GM12891 (cell line): ENCODE measurements at places on chromosomes 5 and 9.
A peak's percentile ranks its signal among the peaks of the same experiment; 100 is the strongest.

DNA sequence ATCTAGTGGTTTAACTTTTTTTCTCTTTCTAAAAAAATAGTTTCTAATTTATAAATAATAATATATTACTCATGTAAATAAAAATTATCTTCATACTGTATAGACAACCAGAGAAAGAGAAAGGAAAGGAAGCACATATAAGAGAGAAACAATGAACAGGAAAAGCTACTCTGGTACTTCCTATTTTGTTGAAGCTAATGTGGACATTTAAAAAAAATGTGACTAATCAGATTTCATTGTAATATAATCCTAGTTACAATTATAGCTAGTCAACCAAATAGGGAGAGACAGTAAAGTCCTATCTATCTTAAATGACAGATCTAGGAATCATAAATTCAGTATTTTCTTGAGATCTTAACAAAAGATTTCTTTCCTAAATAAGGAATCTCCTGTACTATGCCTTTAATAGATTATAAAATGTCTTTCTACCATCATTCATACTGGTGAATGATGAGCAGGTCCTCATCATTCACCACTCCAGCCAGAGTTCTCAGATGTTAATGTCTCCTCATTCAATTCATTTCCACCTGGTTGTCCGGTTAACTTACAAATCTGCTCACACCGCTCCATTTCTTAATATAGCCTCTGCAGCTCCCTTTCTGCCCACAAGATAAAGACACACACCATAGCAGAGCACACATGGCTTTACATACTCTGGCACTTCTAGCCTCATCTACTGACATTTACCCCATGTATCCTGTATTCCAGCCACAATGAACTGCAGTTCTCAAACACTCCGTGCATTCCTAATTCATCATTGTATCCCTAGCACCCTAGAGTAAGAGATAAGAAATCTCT lies 30.9 kb downstream of the ZFR start:
- no peak for DNase-seq

DNA sequence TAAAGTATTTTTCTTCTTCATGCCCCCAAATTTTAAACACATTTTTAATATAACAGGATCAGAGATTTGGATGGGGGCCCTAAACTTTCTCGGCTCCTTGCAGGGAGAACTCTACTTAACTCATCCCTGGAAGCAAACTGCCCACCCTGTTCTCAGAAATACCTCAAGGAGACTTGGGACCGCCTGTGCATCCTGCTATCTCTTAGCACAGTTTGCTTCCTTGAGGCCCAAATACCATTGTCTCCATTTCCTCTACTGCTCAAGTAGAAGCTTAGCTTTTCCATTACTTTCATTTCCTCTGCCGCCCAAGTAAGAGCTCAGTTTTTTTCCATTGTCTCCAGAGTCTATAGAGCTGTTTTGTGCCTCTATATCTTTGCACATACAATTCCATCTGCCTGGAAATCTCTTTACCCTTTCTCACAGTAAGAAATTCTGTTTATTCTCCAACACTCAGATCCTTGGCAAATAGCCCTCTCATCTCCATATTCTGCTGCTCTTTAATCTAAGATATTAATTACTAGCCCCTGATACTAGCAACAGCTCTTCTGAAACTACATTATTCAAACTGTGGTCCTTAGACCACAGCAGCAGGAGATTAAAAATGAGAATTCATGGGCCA lies 137.8 kb downstream of the CEMIP2 start:
- DNase-seq: no peak

GRCh38 chr9:115393976-115394775 lies 276.2 kb upstream of the TNC start:
- DNase-seq: no peak

GRCh38 chr5:163377982-163378381 lies 59.4 kb upstream of the CCNG1 start:
- no peak for DNase-seq

DNA sequence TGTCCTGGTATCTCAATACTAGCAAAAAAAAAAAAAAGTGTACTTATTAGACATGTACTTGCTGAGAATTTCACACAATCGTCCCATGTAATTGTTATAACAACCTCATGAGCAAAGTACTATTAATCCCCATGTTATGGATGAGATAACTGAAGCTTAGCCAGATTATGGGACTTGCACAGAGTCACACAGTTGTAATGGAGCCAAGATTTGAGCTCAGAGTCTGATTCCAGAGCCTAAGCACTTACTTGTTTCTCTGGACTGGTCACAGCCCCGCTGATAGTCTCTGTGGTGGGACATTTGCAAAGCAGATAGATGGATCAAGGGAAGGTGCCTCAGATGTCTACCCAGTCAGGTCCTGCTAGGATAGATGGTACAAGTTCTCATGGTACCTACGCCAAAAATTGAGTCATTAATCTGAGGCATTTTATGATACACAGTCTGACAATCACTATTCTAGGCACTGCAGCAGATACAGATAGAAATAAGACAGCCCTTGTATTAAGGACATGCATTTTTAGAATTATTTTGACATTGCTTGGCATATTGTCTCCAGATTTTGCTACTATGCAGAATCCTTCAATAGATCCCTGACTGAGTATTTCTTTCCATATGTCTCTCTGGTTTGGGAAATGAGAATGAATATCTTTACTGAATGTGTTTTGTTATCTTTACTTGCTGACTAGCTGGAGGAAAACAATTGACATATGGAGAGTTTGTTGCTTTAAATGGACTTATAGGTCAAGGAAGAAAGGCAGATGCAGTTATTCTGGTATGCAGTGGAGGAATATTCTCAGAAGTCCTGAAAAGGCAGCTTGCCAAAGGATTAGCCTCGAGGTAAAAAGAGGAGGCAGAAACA lies 149.5 kb downstream of the ADAMTSL1 start:
- DNase-seq: no peak

DNA sequence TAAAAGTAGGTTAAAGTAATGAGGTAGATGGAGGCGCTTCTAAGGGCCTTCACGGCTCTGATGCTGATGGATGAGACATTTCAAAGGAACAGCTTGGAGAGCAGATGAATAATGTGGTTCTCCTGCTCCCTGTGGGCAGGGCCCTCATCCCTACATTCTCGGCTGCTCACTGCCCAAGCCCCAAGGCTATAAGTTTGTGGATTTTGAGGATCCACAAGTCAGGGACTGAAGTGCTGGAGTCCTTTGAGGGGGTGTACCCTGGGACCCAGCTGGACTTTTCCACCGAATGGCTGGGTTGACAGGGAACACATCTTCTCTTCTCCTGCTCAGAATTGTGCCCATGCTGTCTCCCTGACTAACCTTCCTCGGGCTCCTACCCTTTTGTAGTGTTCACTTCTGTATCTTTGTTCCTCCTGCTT lies 21.4 kb upstream of the CXCL14 start:
- DNase-seq: no peak

DNA sequence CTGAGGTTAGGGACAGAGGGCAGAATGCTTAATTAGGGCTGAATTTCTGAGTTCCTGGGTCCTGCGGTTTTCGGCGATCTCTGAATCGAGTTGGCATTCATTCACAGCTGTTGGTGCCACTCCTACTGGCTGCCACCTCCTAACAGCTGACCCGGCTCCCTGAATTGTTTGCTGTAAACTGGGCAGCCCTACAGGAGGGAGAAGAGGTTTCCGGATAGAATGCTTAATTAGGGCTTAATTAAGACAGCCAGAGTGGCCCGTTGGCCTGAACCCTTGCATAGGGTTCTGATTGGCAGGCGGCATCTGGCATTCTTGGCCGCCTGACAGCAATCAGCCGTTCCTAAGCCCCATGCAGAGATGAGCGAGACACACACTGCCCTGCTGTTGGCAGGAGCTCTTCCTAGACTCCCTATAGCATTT lies 25.7 kb downstream of the FRMPD1 start:
- no peak for DNase-seq

GRCh38 chr5:128966846-128967245 lies 1.6 kb downstream of the SLC27A6 start:
- no peak for DNase-seq

DNA sequence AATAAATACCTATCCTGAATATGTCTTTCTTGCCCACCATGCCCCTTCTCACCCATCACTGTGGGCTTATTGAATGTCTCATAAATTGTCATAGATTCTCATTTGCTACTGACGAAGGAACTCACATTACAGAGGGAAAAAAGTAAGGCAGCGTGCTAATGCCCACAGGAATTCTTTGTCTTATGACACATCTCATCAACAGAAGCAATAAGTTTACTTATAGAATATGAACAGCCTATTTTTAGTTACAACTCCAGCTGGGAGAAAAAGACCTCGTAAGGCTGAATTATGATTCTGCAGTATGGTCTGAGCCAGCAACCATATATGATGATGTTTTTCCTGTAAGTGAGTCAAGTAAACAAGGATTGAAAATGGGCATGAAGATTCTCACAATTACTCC lies 22.4 kb upstream of the ATG10 start:
- no peak for DNase-seq

- peak; percentile 9 for DNase-seq
Measured at GRCh38 chr5:107289030-107289714, 381.6 kb downstream of the EFNA5 start.

DNA sequence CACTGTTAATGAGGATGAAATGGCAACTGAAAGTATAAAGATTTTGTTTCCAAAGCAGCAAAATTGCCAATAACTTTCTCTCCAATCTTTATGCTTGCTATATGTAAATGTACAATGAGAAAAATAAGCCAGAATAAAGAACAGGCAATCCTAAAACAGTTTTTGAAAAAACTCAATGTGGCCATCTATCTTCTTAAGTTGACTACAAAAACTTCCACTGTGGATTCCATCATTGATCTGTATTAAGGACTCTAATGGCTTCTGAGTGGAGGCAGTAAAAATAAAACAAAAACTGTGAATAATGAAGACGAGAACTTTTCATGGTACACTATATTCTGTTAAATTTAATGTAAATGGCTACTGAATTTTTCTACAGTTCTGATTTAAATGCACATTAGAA lies 382.9 kb downstream of the TMEM232 start:
- no peak for DNase-seq

DNA sequence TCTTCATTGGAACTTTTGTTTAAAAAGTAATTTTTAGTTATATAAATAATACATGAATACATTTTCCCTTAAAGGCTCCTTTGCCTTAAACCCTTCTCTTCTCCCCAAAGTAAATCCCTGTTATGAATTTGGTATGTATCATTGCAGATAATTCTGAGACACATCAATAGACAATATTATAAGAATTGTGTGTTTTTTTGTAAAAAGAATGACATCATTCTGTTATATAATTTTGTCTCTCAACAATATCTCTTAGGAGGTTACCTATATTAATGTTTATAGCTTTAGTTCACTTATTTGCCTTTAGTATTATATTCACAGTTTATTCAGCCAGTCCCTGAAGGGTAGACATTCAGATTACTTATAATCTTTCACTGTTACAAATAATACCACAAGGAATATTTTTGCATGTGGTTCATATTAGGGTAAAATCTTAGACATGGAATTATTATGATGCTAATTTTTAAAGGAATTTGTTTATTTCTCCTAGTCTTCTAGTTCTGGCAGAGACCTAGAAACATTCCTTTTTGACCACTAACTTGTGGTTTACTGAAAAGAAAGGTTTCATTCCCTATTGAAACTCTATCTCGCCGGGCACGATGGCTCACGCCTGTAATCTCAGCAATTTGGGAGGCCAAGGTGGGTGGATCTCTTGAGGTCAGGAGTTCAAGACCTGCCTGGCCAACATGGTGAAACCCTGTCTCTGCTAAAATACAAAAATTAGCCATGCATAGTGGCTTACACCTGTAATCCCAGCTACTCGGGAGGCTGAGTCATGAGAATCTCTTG lies 105.6 kb downstream of the KCTD16 start:
- no peak for DNase-seq

GRCh38 chr5:97111004-97111403 lies 31.4 kb downstream of the LIX1 start:
- no peak for DNase-seq

DNA sequence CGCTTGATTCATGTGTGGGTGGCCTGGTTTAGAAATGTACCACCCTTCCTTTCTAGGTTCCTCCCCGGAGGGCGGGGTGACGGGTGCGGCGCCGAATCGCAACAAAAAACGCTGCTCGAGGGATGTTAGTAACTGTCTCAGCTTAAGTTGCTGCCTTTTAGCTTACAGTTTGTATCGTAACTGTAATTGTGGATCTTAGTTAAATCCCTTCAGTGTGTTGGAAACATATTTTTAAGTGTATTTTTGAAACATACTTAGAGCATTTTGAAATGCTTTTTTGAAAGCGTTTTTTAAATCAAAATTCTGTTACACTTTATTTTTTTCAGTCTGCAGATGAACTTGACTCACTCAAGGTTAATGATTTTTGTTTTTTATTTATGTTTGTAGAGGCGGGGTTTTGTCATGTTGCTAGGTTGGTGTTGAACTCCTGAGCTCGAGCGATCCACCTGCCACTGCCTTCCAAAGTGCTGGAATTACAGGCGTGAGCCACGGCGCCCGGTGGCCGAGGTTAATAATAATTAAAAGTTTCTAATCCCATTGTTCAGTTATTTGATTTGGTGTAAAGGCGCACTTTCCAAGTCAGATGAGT lies 997 bp upstream of the CHD1 start:
- no peak for DNase-seq

GRCh38 chr5:86329318-86329717 lies 288.4 kb upstream of the COX7C start:
- no peak for DNase-seq

DNA sequence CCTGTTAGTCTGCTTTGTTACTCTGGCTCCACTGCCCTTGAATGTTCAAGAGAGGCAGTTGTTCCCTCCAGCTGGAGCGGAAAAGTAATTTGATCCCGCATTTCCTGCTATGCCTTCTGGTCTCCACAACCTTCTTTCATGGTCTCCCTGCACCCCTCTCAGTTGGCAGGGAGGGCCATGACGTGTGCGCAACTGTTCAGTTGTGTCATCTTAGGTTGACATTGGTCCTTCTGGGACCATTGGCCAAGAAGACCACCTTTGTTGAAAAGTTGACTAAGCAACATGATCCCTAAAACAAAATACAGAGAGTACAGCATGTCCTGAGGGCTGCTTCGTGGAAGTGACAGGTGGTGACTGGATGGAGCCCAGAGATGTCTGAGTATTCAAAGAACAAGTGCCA lies 192.5 kb upstream of the TUT7 start:
- DNase-seq: no peak

DNA sequence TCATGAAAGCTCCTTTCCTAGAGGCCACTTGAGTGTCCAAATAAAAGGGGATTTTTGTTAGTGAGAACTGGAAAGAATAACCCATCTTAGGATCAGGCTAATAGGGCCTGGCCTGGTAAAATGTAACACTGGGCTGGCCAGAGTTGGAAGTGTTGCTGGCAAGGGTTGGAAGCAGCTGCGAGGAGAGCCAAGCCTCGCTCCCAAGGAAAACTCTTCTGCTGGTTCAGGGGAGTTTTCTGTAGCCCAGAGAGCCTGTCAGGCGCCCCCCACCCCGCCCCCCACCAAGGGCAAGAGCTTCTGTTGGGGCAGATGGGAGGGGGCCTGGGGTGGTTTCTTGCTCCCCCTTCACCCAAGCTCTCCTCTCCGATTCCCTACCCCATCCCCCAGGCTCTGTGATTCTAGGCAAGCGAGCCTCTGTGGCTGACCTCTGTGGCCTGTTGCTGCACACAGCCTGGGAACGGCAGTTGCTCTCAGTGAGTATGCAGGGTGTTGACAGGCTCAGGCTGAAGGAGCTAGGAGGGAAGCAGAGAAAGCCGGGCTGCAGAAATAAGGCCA lies 547.8 kb downstream of the CCDC171 start:
- no peak for DNase-seq
